ENCODE measurements at places on chromosomes 1 and 21.

DNA sequence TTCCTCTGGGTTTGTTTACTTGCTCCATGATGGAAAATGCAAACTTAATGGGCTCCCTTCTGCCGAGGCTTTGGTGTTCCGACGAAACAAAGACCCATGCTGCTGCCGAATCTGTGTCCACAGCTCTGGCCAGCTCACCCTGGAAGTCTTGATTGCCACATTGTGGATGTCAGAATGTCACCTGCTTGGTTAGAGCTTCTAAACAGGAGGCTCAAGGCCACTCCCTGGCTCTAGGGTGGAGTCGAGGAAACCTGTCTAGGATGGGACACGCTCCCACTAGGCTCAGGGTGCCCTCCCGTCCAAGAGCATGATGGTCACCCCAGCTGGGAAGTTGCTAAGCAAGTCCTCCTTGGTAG is 279.3 kb upstream of the VAMP3 start:
- no peak for DNase-seq
- no peaks in the 10 kb centered on the region for H3K36me3 ChIP-seq
- H3K27ac ChIP-seq = no peak overlapping the region
- H3K4me1 ChIP-seq = no peaks in the 10 kb centered on the region

- peaks cover 78% of the 10 kb centered on the region for H3K36me3 ChIP-seq
- no peaks in the 10 kb centered on the region for H3K27me3 ChIP-seq
- no peak overlapping the region for H3K4me3 ChIP-seq
- no peak overlapping the region for H3K27ac ChIP-seq
- no peaks in the 10 kb centered on the region for H3K4me1 ChIP-seq
These were observed 13.5 kb downstream of the GORAB start for GRCh38 chr1:170545476-170545875.

- no peak overlapping the region for H3K4me3 ChIP-seq
- DNase-seq = no peak
- no peak overlapping the region for H3K27ac ChIP-seq
- no peaks in the 10 kb centered on the region for H3K36me3 ChIP-seq
- no peaks in the 10 kb centered on the region for H3K4me1 ChIP-seq
- no peaks in the 10 kb centered on the region for H3K27me3 ChIP-seq
These were observed 54.5 kb downstream of the LGR6 start for GRCh38 chr1:202247837-202248795.

- H3K4me3 ChIP-seq = no peak overlapping the region
- H3K27me3 ChIP-seq = no peaks in the 10 kb centered on the region
- H3K27ac ChIP-seq = no peak overlapping the region
- H3K4me1 ChIP-seq = no peaks in the 10 kb centered on the region
These were observed 20.2 kb downstream of the NCMAP start for GRCh38 chr1:24575905-24576587.

DNA sequence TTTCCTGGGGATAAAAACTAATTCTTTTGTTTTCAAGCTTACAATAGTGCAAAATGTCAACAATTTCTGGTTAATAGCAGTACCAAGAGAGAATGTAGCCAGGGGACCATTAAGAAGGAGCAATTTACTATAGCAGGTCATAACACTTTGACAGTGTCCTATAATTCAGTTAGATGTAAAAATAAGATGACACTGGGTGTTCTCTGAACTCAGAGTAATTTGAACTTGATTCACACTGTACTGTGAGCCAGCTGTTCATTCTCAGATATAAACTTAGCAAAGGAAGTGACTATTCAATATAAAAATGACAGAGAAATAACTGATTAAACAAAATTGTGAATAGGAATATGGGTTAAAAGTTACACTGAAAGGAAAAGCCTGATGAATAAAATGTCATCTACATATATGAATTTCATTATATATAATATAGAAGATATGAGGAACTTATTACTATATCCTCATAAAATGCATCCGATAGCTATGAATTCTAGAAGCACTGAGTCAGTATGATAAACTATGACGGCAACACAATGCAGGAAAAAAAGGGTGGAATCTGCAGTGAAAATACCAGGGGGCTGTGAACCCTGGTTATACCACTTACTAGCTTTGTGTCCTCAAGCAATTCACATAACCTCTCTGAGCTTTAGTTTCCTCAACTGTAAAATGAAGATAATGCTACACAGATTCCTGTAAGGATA is 135.9 kb downstream of the ACBD6 start:
- H3K27me3 ChIP-seq = no peaks in the 10 kb centered on the region
- H3K4me1 ChIP-seq = no peaks in the 10 kb centered on the region
- no peak overlapping the region for H3K4me3 ChIP-seq
- no peak for DNase-seq

DNA sequence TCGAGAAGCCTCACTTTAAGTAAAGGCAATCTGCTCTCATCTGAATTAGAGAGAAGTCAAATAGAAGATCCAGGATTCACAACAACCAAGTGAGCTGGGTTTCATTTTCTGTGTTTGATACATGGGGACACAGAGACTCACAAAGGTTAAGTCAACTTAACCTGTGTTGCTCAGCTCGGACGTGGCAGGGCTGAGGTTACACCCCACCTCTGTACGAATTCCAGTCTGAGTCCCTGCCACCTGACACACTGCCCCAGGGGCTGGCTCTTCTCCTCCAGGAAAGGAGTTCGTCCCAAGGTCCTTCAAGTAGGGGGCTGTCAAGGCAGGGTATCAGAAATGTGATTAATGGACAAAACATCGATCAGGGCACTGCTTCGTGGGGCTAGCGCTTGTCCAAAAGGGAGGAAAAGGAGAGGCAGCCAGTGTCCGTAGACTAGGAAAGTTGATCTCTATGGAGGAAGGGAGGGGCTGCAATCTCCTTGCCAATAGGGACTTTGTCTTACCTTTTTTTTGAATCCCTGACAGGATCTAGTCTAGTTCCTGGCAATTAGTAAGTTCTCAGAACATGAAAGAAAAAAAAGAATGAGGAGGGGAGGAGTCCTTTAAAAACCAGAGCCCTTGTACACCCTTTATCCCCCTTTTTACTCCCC is 116.4 kb downstream of the CNIH3 start:
- H3K4me3 ChIP-seq = no peak overlapping the region
- H3K4me1 ChIP-seq = peaks cover 12% of the 10 kb centered on the region
- H3K27ac ChIP-seq = no peak overlapping the region
- no peaks in the 10 kb centered on the region for H3K36me3 ChIP-seq
- no peaks in the 10 kb centered on the region for H3K27me3 ChIP-seq

- H3K27ac ChIP-seq = no peak overlapping the region
- peaks cover 3% of the 10 kb centered on the region for H3K27me3 ChIP-seq
- H3K36me3 ChIP-seq = no peaks in the 10 kb centered on the region
- H3K4me3 ChIP-seq = no peak overlapping the region
- DNase-seq = no peak
These were observed 71.0 kb upstream of the CYP2J2 start for GRCh38 chr1:59997479-59998115.

- no peaks in the 10 kb centered on the region for H3K27me3 ChIP-seq
- no peak overlapping the region for H3K27ac ChIP-seq
- H3K36me3 ChIP-seq = no peaks in the 10 kb centered on the region
- no peaks in the 10 kb centered on the region for H3K4me1 ChIP-seq
These were observed 300.8 kb downstream of the HHIPL2 start for GRCh38 chr1:222247081-222247480.

- H3K4me1 ChIP-seq = no peaks in the 10 kb centered on the region
- H3K27ac ChIP-seq = no peak overlapping the region
- no peaks in the 10 kb centered on the region for H3K27me3 ChIP-seq
- peaks cover 95% of the 10 kb centered on the region for H3K36me3 ChIP-seq
- no peak for DNase-seq
These were observed 35.3 kb downstream of the NIPAL3 start for GRCh38 chr1:24450857-24451397.

GRCh38 chr1:57424231-57425027 is 569 bp upstream of the DAB1 start:
- no peaks in the 10 kb centered on the region for H3K36me3 ChIP-seq
- DNase-seq = no peak
- H3K4me1 ChIP-seq = peaks cover 11% of the 10 kb centered on the region
